ENCODE measurements at places on chromosomes 4 and X. TPM values are rescaled to one million over a fixed set of nuclear protein-coding genes. Genes with fewer than 3 reads are reported as not detected.

GRCh38 chr4:159577241-159577640, 474.4 kb downstream of the RAPGEF2 start:
- H3K36me3 ChIP-seq = no peaks in the 10 kb centered on the region
- no peaks in the 10 kb centered on the region for H3K4me1 ChIP-seq
- H3K27me3 ChIP-seq = no peaks in the 10 kb centered on the region
- no peak overlapping the region for H3K4me3 ChIP-seq
- no peak overlapping the region for H3K27ac ChIP-seq
- no peak for DNase-seq

GRCh38 chr4:109294468-109295020, 7.9 kb downstream of the COL25A1 start:
- no peak overlapping the region for H3K4me3 ChIP-seq
- H3K36me3 ChIP-seq = no peaks in the 10 kb centered on the region
- no peaks in the 10 kb centered on the region for H3K4me1 ChIP-seq
- peaks cover 18% of the 10 kb centered on the region for H3K27me3 ChIP-seq
- DNase-seq = no peak

TMEM175 gene
- polyA plus RNA-seq = 216 TPM

- H3K36me3 ChIP-seq = no peaks in the 10 kb centered on the region
- H3K4me1 ChIP-seq = no peaks in the 10 kb centered on the region
- no peak overlapping the region for H3K4me3 ChIP-seq
- no peaks in the 10 kb centered on the region for H3K27me3 ChIP-seq
- no peak overlapping the region for H3K27ac ChIP-seq
These were observed 10.1 kb downstream of the PSAPL1 start for GRCh38 chr4:7424553-7425111.

GRCh38 chr4:51963841-51964517, 56.2 kb downstream of the LRRC66 start:
- no peak overlapping the region for H3K4me3 ChIP-seq
- H3K4me1 ChIP-seq = no peaks in the 10 kb centered on the region
- no peaks in the 10 kb centered on the region for H3K27me3 ChIP-seq
- no peak overlapping the region for H3K27ac ChIP-seq
- DNase-seq = no peak

GRCh38 chr4:67371615-67372014, 173.7 kb downstream of the CENPC start:
- no peak overlapping the region for H3K27ac ChIP-seq
- no peak overlapping the region for H3K4me3 ChIP-seq
- H3K27me3 ChIP-seq = no peaks in the 10 kb centered on the region

GRCh38 chr4:128244379-128244778, 43.2 kb downstream of the PGRMC2 start:
- no peaks in the 10 kb centered on the region for H3K4me1 ChIP-seq
- no peaks in the 10 kb centered on the region for H3K27me3 ChIP-seq
- H3K4me3 ChIP-seq = no peak overlapping the region
- no peak overlapping the region for H3K27ac ChIP-seq
- DNase-seq = no peak

DNA sequence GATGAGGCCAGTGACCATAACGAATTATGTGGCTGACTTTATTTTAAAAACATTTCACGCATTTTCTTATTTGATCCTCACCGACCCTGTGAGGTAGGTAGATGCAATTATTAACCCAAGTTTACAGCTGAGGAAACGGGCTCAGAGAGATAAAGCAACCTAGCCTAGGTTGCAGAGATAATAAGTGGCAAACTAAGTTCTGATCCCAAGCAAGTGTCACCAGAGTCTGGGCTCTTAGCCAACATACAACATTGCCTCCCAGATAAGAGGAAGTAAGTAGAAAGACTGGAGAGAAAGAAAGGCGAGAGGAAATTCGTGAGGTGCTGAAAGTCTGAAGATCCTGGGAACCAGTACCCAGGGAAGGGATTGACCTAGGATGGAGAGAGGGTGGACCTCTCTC, 77.4 kb upstream of the GPR50 start:
- no peak overlapping the region for H3K4me3 ChIP-seq
- H3K27me3 ChIP-seq = no peaks in the 10 kb centered on the region
- peak; percentile 3 for DNase-seq

DNA sequence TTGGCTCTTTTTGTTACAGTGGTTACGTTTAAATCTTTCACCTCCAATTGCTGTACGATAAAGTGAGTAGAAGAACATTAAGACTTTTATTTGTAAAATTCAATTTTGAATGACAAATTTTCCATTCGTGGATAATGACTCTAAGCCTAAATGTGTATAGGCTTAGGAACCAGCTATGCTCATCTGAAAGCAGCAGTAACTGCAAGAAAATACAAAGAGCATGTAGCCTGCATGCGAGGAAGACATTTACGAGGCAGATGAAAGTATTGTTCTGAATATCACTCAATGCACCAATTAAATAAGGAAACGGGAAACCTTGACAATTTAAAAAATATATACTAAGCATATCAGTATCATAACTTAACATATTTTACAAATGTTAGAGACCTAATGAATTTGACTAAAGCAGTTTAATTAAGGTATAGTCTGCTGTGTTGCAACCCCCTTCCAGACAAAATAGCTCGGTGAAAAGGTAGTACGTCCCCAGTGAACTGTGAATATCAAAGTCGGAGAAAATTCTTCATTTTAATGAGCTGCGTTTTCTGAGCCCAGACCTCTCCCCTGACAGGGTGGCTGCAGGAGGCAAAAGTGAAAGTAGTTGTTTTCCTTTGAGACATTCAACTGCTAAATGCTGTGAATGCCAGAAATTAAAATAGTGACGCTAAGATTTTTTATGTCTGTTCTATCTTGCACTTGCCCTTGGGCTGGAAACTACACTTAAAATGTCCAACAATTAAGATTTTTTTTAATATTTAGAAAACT, 1236.5 kb upstream of the TENM3 start:
- H3K27ac ChIP-seq = no peak overlapping the region
- H3K4me3 ChIP-seq = no peak overlapping the region
- DNase-seq = no peak
- H3K27me3 ChIP-seq = no peaks in the 10 kb centered on the region

DNA sequence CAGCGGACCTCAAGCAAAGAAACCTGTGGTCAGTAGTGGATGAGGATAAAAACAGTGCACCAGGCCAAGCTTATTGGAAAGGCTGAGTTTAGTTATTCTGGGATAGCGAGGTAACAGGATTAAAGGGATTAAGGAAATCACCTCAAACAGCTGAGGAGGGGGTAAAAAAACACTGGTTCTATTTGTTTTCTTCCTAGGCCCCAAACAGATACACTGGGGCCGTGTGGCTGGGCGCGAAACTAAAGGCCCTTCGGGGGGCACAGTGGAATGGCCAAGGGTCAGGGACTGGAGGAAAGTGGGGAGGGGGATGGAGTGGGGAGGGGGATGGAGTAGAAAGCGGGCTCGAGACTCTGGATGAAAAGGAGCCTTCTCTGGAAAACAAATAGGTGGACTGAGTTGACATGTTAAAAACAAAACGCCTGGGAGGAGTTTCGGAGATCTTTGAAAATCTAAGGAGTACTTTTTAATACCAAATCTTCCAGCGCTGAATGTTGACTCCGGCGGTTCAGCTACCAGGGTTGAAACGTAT, 2.9 kb downstream of the SOX3 start:
- no peak for DNase-seq
- H3K27ac ChIP-seq = no peak overlapping the region
- H3K4me1 ChIP-seq = no peaks in the 10 kb centered on the region
- H3K27me3 ChIP-seq = peaks cover 66% of the 10 kb centered on the region
- H3K4me3 ChIP-seq = no peak overlapping the region

- DNase-seq = no peak
- H3K27ac ChIP-seq = no peak overlapping the region
- H3K4me1 ChIP-seq = no peaks in the 10 kb centered on the region
- no peaks in the 10 kb centered on the region for H3K36me3 ChIP-seq
- no peaks in the 10 kb centered on the region for H3K27me3 ChIP-seq
- no peak overlapping the region for H3K4me3 ChIP-seq
These were observed 115.0 kb downstream of the AGTR2 start for GRCh38 chrX:116285501-116285900.

GRCh38 chr4:147049946-147050345, 104.3 kb upstream of the TTC29 start:
- H3K4me3 ChIP-seq = no peak overlapping the region
- no peaks in the 10 kb centered on the region for H3K4me1 ChIP-seq
- no peaks in the 10 kb centered on the region for H3K36me3 ChIP-seq
- no peaks in the 10 kb centered on the region for H3K27me3 ChIP-seq
- no peak overlapping the region for H3K27ac ChIP-seq

DNA sequence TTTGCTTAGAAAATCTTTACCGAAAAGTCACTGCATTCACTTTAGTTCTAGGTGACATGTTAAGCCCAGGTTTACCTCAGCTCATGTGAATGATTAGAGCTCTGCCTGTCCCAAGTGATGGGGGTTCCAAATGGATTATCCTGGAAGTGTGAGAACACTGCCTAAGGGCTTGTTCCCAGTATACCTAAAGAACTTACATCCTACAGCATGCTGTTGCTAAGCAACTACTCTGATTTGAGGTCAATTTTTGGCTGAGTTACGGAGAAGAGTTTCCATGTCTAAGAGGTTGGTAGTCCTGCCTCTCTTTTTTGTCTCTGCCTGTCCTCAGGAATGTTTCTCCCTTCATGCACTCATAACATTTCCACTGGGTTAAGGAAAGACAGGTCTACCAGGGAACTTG, 67.6 kb upstream of the UGT2B15 start:
- no peaks in the 10 kb centered on the region for H3K27me3 ChIP-seq
- H3K4me3 ChIP-seq = no peak overlapping the region
- no peaks in the 10 kb centered on the region for H3K4me1 ChIP-seq

DNA sequence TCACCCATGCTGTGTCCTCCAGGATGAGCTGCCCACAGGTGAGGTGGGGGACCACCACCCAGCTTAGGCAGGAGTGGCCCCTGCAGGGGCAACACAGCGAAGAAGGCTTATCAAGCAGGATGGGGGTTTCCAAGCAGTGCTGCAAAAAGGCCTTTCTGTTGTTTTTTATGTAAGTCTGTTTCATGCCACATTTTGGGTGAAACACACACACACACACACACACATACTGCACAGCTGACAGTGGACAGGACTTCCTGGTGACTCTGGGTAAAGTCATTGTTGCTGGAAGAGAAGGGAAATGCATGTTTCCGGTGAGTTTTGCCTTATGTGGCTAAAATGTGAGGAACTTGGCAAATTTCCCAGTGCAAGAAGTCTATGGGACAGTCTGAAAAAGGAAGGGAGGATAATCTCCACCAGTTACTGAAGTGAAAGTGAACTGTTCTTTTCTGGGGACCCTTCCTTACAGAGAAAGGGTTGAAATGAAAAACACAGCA, 119.2 kb downstream of the IRF2 start:
- peak; percentile 94 for DNase-seq
- H3K4me3 ChIP-seq = no peak overlapping the region
- peak overlapping the region; percentile 91 for H3K27ac ChIP-seq
- peaks cover 50% of the 10 kb centered on the region for H3K4me1 ChIP-seq

TRO gene
- polyA plus RNA-seq = not detected

DNA sequence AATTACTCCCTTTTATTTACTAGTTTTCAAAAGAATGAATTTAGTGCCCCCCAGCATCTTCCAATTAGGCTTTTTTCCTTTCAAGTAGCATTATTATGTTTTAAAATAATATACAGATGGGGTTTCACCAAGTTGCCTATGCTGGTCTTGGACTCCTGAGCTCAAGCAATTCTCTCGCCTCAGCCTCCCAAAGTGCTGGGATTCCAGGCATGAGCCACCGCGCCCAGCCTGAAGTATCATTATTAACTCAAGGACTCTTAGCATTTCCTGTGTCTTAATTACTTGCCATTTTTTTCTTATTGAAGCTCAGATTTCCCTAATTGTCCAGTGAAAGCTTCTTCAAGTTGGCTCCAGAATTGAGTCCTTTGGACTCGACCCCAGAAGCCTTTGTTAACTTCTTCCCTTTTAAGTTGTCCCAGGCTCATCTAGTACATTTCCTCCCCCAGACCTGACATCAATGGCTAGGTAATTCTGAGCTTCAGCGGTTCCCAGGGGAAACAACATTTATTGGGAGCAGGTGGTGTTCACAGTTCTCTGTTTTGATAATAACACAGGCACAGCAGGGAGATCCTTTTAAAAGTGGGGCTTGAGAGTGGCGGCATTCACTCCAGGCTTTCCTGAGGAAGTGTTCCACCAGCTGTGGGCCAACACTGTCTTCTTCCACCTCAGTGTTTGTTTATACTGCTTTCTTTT, 10.0 kb downstream of the SAT1 start:
- H3K36me3 ChIP-seq = no peaks in the 10 kb centered on the region
- H3K27me3 ChIP-seq = no peaks in the 10 kb centered on the region
- H3K4me3 ChIP-seq = no peak overlapping the region
- H3K27ac ChIP-seq = no peak overlapping the region
- peaks cover 11% of the 10 kb centered on the region for H3K4me1 ChIP-seq

DNA sequence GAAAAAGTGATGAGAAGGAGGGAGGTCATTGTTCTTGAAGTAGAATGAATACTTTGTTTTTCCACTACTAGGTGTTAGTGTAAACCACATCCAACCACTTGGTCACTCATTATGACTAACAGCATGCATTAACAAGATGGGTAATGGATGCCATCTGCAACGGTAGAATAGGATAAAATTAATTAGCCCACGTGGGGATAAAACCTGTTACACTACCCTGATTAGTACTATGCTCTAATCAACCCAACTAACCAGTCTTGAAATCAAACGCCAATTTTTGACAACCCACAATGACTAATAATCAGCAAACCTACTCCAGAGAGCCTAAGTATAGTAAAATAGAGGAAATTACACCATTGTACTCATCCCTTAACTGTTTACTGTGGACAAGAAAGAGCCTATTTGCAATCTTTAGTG, 93.4 kb upstream of the MCF2 start:
- no peaks in the 10 kb centered on the region for H3K4me1 ChIP-seq
- no peak for DNase-seq
- H3K27me3 ChIP-seq = no peaks in the 10 kb centered on the region

- no peak overlapping the region for H3K4me3 ChIP-seq
- no peak overlapping the region for H3K27ac ChIP-seq
- no peaks in the 10 kb centered on the region for H3K27me3 ChIP-seq
- no peaks in the 10 kb centered on the region for H3K4me1 ChIP-seq
- no peak for DNase-seq
These were observed 105.7 kb downstream of the CEP44 start for GRCh38 chr4:174389439-174389838.

GAGE12F gene
- polyA plus RNA-seq = not detected

GRCh38 chrX:43644124-43644701, 11.9 kb upstream of the MAOA start:
- no peak overlapping the region for H3K4me3 ChIP-seq
- peaks cover 18% of the 10 kb centered on the region for H3K4me1 ChIP-seq
- H3K36me3 ChIP-seq = no peaks in the 10 kb centered on the region
- no peaks in the 10 kb centered on the region for H3K27me3 ChIP-seq
- peak overlapping the region; percentile 32 for H3K27ac ChIP-seq
- DNase-seq = peak; percentile 89

DNA sequence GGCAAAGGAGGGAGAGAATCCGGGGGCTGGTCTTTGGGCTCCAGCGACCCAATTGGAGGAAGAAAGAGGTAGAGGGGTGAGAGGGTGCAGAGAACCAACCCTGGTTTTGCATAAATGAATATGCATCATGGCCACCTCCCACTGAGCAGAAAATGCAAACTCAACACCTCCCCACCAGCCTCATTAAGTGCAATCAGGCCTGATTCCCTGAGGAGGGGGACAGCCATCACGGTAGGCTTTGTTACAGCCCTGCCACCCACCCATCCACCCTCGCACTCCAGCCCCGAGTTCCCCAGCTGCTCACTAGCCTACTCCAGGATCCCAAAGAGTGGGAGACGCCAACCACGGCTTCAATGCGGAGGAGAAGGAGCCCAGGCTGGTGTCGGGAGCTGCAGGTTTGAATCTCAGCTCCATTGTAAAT, 48.3 kb upstream of the MAN2B2 start:
- no peak overlapping the region for H3K4me3 ChIP-seq
- H3K27me3 ChIP-seq = no peaks in the 10 kb centered on the region
- no peaks in the 10 kb centered on the region for H3K4me1 ChIP-seq
- no peak overlapping the region for H3K27ac ChIP-seq

GPC3 gene
- not detected for polyA plus RNA-seq
